ENCODE measurements at places on chromosomes 16 and 17.

- peaks cover 18% of the 10 kb centered on the region for H3K27me3 ChIP-seq
- H3K4me3 ChIP-seq = no peak overlapping the region
- no peak overlapping the region for H3K27ac ChIP-seq
- no peak for DNase-seq
- no peaks in the 10 kb centered on the region for H3K4me1 ChIP-seq
Observed at GRCh38 chr17:33989361-33990148, 265.5 kb upstream of the CCL2 start.

DNA sequence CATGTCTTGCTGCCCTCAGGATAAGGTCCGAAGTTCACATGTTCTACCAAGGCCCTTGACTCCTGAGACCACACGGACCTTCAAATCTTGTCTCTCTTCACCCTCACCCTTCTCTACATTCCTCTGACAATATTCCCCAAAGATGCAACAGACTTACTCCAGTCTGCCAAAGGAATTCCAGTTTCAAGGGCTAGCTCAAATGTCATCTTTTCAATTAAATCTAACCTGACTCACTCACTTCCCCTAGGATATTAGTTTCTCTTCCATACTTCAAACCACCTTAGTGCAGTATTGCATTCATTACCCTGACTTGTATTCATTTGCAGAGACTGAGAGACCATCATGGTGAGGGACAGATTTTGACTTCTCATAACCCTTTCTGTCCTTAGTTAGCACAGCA is 59.6 kb upstream of the ADCY9 start:
- H3K36me3 ChIP-seq = no peaks in the 10 kb centered on the region
- no peak for DNase-seq
- peaks cover 2% of the 10 kb centered on the region for H3K27me3 ChIP-seq
- peaks cover 8% of the 10 kb centered on the region for H3K4me1 ChIP-seq
- no peak overlapping the region for H3K27ac ChIP-seq

GRCh38 chr16:3591436-3591803 is 14.2 kb upstream of the NLRC3 start:
- H3K27ac ChIP-seq = no peak overlapping the region
- H3K36me3 ChIP-seq = peaks cover 23% of the 10 kb centered on the region
- no peak for DNase-seq
- no peak overlapping the region for H3K4me3 ChIP-seq

DNA sequence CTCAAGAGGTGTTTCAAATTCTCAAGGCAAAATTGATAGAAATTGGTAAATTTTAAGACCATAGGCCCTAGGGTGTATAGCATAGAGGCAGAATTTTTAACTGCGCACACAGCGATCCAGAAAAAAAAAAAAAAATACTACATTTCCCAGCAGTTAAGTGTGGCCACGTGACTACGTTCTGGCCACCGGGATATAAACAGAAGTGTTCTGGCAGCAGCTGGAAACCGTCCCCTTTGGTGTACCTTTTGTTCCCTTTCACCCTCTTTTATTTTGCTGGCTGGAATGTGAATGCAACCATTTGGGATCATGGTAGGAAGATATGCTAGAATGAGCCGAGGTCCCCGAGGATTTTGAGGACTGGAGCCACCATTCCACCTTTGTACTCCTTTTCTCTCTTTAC is 52.7 kb upstream of the AKAP1 start:
- H3K36me3 ChIP-seq = no peaks in the 10 kb centered on the region
- DNase-seq = no peak
- no peak overlapping the region for H3K4me3 ChIP-seq
- H3K4me1 ChIP-seq = no peaks in the 10 kb centered on the region
- H3K27me3 ChIP-seq = peaks cover 23% of the 10 kb centered on the region

DNA sequence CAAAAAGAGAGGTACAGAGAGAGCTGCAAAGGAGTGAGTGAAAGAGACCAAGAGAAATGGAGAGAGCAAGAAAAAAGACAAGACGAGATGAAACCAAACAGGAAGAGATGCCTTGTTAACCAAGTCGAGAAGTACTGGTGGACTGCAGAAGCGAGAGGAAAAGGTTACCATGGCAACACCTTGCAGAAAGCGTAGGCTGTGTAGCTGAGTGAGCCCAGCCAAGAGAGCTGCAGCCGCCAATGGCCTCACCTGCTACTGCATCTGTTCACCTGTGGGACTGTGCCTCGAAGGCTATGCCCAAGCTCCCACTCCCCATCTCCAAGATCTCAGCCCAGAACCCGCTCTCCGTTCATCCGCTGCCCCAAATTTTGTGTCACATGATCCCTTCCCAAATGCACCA is 161.3 kb downstream of the SLC39A11 start:
- DNase-seq = no peak
- no peaks in the 10 kb centered on the region for H3K27me3 ChIP-seq
- no peaks in the 10 kb centered on the region for H3K36me3 ChIP-seq
- no peak overlapping the region for H3K4me3 ChIP-seq
- no peak overlapping the region for H3K27ac ChIP-seq

Data from activated T-helper 2 cell treated with anti-CD3 and anti-CD28 coated beads, Interferon-gamma antibody, Interleukin-2, Interleukin-4, amounts not matched to agents 10 μg/mL and 5 μg/mL and 100 μg/mL, durations not matched to agents 14 hours and 24 hours and 36 hours (primary cell).